ENCODE measurements at places on chromosomes 6 and 20.

GRCh38 chr20:51059862-51060261 lies 37.0 kb upstream of the KCNG1 start:
- no peak for DNase-seq

DNA sequence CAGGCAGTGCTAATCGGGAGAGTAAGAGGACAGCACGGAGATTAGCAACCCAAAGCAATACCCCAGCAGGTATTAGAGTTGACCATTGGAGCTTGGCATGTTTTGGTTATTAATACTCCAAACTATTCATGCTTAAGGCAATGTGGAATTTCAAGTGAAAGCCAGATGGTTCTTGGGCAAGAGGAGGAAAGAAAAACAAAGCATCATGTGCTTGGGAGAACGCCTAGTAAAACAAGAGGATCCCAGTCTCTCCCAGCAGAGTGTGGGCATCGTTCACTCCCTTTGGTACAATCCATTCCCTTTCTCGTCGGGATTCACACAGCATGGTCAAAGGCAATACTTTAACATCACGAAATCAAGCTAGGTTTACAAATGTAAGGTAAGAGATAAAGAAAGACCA lies 349.8 kb downstream of the PRKN start:
- no peak for DNase-seq

- DNase-seq, result no peak
Measured at GRCh38 chr6:70412252-70413113, 825 bp upstream of the FAM135A start.

- no peak for DNase-seq
Measured at GRCh38 chr6:49336514-49337131, 126.4 kb downstream of the MMUT start.

DNA sequence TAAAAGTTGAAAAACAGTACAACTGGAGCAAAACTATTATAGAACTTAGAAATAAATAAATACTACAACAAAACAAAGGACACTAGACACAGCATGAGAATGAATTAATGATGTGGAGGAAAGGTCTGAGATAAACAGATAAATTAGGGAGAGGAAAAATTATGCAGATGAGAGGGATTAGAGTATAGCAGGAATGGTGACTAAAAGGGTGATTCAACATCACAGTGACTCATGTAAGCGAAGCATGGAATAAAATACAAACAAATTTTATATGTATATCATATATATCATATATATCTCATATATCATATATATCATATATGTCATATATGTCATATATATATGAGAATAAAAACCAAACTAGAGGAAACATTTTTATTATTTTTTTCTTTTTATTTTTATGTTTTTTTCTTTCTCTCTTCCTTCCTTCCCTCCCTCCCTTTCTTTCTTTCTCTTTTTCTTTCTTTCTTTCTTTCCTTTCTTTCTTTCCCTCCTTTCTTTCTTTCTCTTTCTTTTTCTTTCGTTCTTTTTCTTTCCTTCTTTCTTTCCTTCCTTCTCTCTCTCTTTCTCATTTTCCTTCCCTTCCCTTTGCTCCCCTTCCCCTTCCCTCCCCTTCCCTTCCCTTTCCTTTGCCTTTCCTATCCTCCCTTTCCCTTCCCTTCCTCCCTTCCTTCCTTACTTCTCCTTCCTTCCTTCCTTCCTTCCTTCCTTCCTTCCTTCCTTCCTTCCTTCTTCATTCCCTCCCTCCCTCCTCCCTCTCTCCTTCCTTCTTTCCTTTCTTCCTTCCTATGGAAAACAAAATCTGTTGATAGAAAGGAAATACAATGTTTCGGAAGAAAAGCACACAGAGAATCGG lies 1014.6 kb downstream of the GRIK2 start:
- no peak for DNase-seq

Data from G401 (cell line).